Stimulated activated CD4-positive, alpha-beta T cell treated with anti-CD3 and anti-CD28 coated beads, TNF-alpha, amount 100 ng/mL, for 48 hours (primary cell): ENCODE measurements at places on chromosomes 12 and 14.
A peak's percentile ranks its signal among the peaks of the same experiment; 100 is the strongest.

DNA sequence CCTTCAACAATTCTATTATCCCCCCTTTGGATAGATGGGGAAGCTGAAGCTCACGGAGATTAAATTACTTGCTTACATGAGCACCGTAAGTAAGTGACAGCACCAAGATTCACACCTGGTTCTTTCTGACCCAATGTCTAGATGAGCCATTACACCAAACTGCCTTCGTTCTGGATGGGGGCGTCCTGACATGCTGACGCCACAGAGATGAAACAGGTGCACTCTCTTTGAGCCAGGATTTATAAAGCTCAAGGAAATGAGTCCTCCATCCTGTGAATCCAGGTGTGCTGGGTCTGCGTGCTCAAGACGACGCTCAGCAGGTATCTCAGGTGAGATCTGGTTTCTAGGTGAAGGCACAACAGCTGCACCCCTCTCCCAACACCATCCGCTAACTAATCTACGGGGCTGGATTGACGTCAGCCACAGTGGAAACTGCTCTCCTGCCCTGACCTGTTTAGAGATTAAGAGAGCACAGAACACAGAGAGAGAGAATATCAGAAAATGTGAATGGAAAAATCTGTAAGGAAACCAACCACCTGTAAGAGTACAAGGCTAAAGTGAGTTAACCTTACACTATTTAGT, 61.6 kb downstream of the KSR2 start:
- no peak for DNase-seq

- DNase-seq = no peak
Measured at GRCh38 chr12:43578782-43579181, 26.8 kb upstream of the ADAMTS20 start.

DNA sequence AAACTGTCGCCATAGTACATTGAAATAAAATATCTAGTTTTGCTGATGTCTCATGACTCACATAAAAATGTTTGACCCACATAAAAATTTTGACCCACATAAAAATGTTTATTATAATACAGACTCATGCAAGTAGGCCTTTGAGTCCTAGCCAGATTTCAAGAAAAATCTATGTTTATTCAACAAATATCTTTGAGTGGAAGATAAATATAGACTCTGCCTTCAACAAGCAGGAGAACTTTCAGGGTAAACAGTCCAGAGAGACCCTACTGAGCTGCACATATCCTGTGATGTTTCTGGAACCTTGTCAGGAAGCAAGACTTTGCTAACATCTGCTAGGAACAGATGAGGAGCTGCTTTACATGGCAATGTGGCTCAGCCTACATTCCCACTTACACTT, 283.1 kb downstream of the MDGA2 start:
- no peak for DNase-seq

DNA sequence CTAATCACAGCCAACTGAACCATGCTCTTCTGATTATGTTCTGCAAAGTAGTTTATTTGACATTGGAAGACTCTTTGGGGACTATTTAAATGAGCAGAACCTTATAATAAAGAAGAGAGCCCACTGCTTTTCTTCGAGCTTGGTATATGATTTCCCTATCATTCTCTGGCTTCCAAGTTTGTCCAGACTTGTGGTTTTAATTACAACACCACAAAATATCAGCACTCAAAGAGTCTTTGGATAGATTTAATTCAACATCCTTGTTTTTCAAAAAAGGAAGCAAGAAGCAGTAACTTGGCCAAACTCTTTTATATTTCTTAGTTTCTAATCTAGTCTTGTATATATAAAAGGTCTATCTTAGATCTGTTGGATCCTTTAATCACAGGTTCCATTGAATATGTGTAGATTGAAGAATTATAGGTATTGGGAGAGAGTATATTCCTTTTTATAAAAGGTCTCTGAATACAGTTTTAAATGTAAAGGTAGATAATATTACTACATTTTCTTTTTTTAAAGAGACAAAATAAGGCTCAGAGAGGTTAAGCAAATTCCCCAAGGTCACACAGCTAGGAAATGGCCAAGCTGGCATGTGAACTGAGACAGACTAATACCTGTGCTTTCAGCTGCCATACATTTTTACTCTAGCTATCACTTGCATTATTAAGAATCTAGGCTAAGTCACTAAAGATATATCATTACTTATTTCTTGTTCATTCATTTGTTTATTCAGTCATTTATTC, 172.8 kb downstream of the SSPN start:
- DNase-seq = no peak

DNA sequence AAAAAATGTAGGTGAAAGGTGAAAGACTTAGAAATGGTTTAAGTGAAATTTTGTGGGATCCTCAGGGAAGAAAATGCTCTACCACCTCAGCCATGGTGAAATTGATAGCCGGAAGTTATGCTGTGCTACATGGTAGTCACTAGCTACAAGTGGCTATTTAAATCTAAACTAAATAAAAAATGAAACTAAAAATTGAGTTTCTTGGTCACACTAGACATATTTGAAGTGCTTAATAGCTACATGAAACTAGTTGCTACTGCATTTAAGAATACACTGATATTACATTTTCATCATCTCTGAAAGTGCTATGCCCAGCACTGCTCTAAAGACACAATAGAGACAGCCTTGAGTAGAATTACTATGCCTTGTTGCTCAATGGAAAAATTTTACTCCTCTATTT, 10.3 kb upstream of the SLCO1B3 start:
- no peak for DNase-seq

DNA sequence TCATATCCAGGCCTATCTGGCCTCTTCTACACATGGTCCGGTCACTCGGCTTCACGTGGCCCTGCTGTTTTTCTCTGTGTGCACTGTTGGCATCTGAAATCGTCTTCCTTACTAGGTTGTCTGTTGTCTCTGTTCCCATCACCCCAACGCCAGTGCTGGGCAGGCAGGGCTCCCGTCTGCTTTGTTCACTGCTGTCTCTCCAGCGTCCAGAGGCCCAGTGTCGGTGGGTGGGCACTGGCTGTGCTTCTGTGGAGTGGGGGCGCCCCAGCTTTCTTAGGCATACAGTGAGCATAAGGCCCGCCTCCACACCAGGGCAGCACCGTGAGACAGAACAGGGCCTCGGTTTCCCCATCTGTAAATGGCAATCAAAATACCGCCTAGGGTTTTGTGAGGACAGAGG, 153.1 kb downstream of the BCL11B start:
- no peak for DNase-seq

DNA sequence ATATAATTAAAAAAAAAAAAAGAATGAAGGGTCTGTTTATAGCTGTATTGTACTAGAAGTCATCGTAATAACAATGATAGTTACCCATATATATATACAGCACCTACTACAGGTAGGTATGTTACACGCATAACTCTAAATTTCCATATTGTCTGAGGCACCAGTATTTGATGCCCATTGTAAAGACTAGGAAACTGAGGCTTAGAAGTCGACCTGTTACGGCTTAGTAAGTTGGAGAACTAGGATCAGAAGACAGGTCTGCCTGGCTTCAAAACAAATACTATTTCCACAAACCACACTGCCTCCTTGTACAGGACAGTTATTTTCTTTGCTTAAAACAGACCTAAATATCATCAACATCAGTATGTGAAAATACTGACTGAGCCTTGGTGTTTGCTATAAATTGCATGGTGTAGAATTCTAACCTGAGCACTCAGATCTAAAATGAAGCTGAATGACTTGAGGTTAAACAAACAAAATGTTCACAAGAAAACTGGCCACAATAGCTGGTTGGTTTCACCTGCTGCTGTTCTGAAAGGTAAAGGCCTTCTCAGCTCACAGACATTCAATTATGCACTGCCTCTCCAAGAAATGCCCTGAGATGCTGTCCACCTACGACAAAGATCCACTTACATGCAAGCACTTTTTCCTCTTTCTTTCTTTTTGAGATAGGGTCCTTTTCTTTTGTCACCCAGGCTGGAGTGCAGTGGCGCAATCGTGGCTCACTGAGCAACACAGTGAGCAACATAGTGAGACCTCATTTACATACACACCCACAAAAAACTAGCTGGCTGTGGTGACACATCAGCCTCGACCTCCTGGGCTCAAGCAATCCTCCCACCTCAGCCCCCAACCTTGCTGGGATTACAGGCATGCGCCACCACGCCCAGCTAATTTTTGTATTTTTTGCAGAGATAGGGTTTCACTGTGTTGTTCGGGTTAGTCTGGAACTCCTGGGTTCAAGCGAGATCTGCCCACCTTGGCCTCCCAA, 35.7 kb downstream of the SSH1 start:
- peak; percentile 20 for DNase-seq

- DNase-seq = no peak
Measured at GRCh38 chr12:115794659-115795081, 482.8 kb downstream of the MED13L start.

- DNase-seq = no peak
Measured at GRCh38 chr14:105488781-105489541, 2.1 kb upstream of the TEDC1 start.
